ENCODE measurements at places on chromosomes 2 and 18.

DNA sequence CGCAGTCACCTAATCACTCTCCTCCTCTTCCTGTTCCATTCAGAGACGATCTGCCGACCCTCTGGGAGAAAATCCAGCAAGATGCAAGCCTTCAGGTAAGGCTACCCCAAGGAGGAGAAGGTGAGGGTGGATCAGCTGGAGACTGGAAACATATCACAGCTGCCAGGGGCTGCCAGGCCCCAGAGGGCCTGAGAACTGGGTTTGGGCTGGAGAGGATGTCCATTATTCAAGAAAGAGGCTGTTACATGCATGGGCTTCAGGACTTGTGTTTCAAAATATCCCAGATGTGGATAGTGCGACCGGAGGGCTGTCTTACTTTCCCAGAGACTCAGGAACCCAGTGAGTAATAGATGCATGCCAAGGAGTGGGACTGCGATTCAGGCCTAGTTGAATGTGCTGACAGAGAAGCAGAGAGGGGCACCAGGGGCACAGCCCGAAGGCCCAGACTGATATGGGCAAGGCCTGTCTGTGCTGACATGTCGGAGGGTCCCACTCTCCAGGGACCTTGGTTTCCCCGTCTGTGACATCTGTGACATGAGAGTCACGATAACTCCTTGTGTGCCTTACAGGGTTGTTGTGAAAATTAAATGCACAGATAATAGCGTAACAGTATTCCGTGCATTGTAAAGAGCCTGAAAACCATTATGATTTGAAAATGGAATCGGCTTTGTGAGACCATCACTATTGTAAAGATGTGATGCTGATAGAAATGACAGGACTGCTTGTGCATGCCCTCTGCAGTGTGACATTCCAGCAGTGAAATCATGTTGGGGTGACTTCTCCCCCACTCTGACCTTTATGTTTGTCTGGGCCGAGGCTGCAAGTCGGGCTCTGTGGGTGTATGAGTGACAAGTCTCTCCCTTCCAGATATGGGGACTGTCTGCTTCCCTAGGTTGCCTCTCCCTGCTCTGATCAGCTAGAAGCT lies 510 bp downstream of the IL1RN start:
- no peak for DNase-seq

- DNase-seq = no peak
Measured at GRCh38 chr2:215356334-215356947, 44.6 kb downstream of the ATIC start.

- no peak for DNase-seq
Measured at GRCh38 chr2:69902213-69902922, 8.6 kb downstream of the SNRNP27 start.

- DNase-seq = no peak
Measured at GRCh38 chr18:939166-939565, 34.5 kb downstream of the ADCYAP1 start.

GRCh38 chr2:208648368-208648767 lies 241.8 kb downstream of the PTH2R start:
- DNase-seq = no peak
